ENCODE measurements at places on chromosomes 16 and 17.

DNA sequence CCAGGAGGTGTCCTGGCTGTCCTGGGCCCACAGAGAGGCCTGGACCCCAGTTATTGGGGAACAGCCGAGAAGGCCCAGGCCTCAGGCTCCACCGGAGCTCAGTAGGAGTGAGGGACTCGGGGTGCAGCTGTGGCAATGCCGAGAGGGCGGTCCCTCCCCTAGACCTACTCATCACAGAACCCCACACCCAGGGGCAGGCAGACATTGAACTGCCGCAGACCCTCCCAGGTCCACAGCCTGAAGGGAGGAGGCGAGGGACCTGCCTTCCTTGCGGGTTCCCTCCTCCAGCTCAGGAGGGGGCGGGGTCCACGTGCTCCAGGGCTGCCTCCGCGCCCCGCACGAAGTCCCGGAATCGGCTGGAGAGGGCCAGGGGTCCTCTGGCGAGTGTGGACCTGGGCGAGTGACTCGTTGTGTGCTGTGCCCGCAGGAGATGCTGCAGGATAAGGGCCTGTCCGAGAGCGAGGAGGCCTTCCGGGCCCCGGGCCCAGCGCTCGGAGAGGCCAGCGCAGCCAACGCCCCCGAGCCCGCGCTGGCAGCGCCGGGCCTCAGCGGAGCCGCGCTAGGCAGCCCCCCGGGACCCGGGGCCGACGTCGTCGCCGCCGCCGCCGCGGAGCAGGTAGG, 3.9 kb downstream of the TBX4 start:
- DNase-seq = no peak

GRCh38 chr17:61322325-61323002, 77.2 kb upstream of the TBX2 start:
- DNase-seq = no peak

DNA sequence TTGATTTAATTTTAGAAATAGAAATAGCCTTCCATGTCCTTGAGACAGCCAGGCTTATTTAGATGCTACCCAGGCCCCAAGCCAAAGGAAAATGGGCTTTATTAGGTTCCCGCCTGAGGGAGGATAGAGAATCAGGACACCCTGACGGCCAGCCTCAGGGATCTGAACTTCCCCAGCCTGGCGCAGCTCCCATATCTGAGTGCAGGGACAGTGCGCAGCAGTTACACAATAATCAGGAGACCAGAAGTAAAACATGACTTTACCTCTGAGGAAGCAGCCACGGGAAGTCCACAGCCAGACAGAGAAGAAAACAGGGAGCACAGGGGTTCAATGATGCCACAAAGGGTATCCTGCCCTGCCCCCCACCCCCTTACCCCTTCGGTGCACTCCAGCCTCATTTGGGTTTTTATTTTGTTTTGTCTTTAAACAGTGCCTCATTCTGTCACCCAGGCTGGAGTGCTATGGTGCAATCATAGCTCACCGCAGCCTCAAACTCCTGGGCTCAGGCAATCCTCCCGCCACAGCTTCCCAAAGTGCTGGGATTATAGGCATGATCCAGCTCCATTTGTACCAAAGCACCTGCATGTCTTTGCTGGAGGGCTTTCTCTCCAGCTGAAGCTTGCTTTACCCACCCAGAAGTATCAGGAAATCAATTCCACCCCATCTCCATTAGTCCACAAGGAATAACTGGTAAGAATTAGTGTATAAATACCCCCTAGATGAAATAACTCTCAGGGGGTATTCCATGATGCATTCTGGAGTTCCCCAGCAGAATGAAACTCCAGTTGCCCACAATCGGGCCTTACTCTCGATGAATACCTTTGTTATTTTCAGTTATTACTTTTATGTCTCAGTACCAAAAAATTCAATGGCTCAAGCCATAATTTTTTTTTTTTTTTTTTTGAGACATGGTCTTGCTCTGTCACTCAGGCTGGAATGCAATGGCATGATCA, 21.9 kb downstream of the ORC6 start:
- no peak for DNase-seq

DNA sequence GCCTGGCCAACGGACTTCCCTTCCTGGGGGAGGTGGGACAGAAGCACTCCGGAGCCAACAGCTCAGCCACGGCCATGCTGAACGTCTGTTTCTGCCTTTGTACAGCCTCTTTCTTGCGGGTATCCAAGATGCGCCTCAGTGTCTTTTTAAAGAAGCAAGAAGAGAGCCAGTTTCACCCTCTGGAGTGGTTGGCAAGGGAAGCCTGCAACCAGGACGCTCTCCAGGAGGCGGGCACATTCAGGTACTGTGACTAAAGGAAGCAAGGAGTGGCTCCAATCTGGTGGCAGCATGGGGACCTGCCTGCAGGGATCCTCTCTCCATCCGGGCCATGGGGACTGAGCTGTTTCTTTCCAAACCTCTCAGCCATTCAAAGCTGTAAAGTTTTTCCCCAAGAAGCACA, 60.6 kb upstream of the ENDOV start:
- DNase-seq = no peak

- DNase-seq = no peak
These were observed 42.8 kb upstream of the SALL1 start for GRCh38 chr16:51193879-51194278.

GRCh38 chr16:72908362-72909167, 139.4 kb downstream of the ZFHX3 start:
- no peak for DNase-seq

GRCh38 chr16:407253-407652, 5.6 kb downstream of the DECR2 start:
- no peak for DNase-seq

GRCh38 chr17:1188812-1189504, 9.2 kb upstream of the ABR start:
- peak; percentile 38 for DNase-seq

DNA sequence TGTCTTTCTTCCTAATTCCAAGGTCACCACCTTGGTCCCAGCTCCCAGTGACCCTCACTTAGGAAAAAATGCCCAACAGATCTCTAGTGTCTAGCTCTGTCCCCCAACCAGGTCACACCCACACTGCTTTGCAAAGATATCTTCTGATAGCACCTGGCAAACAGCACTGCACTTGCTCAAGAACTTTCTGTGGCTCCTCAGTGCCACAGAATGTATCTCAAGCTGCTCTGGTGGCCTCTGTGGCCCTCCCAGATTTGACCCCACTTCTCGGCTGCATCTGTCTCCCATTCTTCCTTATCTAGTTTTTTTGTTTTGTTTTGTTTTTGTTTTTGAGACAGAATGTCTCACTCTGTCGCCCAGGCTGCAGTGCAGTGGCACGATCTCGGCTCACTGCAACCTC, 5.0 kb downstream of the ZNF688 start:
- DNase-seq = no peak

DNA sequence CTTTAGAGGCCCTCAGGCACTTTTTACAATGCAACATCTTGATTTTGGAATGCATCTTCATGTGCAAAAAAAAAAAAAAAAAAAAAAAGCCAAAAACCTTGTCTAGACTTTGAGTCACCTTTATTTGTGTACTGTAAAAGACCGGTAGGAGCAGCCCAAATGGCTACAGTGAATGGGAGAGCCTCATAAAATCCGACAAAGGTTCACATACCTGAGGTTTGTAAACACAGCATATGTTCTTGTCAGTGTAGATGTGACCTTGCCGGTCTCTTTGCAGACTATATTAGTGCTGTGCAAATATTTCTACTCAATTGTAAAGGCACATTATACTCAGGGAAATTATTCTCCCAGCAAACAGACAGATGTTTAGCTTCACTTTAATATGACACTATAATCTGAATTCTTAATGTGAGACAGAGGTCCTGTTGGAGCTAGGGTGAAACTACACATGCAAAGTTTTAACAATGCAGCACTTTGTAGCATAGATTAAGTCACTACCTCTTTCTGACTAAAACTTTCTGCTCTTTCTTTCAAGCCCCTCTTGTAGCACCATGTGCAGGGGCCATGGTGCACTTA, 211.3 kb downstream of the CA10 start:
- DNase-seq = no peak

DNA sequence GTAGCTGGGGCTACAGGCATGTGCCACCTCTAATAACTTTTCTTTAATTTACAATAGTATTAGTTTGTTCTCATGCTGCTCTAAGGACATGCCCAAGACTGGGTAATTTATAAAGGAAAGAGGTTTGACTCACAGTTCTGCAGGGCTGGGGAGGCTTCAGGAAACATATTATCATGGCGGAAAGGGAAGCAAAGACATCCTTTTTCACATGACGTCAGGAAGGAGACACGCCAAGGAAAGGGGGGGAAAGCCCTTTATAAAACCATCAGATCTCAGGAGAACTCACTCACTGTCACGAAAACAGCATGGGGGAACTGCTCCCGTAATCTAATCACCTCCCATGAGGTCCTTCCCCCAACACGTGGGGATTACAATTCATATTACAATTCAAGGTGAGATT, 18.3 kb downstream of the IL4R start:
- DNase-seq = no peak

DNA sequence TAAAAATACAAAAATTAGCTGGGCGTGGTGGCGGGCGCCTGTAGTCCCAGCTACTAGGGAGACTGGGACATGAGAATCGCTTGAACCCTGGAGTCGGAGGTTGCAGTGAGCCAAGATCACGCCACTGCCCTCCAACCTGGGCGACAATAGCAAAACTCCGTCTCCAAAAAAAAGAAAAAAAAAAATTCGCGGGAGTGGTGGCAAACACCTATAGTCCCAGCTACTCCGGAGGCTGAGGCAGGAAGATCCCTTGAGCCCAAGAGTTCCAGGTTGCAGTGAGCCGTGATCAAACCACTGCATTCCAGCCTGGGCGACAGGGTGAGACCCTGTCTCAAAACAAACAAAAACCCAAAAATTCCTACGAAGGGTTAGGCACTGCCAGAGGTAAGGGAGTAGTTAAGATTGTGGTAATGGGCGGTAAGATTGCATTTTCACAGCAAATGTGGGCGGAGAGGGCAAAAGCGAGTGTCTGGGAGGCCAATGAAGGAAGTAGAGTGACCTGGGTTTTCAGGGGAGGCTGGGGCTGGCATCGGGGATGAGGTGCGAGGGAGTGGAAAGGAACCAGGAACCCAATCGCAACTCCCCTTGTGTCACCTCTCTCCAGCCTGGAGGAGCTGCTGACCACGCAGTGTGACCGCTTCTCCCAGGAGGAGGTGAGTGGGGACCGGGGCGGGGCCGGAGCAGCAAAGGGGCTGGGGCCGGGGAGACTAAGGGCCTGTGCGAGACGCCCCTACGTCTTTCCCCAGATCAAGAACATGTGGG, 2.6 kb downstream of the MYL11 start:
- no peak for DNase-seq

DNA sequence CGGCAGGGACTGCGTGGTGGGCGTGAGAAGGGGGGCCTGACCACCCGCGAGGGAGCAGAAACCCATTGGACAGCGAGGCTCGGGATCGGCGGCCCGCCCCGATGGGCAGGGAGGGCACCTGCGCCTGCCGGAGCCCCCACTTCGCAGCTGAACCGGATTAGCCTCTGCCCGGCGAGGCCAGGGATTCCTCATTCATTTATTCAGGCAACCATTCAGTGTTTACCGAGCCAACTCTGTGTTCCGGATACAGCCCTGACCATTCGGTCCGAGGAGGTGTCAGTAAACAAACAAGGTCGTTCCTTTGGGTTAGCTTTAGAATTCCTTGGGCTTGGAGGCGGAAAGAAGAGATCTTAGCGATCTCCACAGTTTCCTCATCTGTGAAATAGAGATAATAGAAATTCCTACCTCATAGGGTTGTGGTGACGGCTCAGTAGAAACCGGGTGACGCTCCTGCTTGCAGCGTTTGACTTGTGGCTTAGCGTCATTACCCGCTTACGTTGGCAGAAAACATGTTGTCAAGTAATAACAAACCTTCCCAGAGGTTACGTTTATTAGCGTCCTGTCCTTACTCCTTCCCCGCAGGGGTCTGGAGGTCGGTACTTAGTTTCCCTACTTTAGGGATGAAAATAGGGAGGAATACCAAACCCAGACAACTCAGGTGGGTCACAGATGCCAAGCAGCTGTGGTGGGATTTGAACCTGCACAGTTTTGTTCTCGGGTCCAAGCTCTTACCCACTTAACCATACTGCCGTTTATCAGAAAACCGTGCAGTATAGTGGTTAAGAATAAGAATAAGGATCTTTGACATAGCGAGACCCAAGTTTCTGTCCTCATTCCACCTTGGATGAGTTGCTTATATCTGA, 893 bp downstream of the POLR3E start:
- no peak for DNase-seq

DNA sequence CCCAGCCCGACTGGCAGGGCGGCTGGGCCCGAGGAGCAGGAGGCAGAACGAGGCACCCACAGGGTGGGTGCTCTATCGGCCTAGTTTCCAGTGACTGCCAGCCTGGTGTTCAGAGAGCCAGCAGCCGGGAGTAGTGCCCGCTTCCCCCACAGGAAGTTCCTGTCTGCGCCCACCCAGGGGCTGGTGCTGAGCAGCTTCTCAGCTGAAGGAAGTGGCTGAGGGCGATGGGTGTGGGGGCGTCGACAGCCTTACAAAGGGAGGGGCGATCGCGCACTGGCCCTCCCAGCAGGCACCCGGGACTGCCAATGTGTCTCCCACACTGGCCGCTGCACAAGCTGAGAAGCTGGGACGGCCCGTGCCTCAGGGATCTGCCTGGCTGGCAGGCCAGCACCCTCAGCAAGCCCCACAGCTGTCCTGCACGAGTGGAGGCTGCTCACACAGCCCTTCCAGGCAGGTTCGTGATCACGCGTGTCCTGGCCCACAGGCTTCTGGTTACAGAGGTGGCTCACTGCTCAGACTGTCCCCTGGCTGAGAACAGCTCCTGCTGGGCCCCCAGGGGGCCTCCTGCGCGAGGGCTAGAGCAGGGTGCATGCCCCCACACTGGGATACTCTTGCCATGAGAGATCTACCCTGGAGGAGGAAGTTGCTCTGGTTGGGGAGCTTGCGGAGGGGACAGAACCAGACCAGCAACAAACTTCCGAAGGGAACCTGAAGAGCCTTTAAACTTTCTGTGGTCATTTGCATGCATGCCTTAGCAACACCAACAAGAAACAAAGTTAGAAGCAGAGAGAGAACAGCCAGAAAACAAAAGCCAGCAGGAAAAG, 2.5 kb downstream of the RNF166 start:
- DNase-seq = peak; percentile 69

DNA sequence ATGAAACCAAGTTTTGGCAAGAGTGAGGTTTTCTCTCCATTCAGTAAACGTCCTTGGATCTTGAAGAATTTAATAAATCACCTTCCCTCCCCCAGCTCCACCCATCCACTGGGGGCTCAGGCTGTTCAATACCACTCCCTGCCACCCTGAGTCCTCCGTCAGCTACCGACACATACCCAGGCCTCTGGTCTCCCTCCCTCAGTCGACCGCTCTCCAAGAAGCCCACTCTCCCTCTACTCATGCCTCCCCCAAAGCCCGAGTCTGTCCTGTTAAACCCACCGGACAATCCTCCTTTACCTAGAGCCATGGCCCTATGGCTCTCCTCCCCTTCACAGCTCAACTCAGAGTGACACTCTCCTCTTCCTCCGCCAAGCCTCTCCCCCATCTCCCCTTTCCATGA, 19.7 kb upstream of the SLC4A1 start:
- DNase-seq = no peak

DNA sequence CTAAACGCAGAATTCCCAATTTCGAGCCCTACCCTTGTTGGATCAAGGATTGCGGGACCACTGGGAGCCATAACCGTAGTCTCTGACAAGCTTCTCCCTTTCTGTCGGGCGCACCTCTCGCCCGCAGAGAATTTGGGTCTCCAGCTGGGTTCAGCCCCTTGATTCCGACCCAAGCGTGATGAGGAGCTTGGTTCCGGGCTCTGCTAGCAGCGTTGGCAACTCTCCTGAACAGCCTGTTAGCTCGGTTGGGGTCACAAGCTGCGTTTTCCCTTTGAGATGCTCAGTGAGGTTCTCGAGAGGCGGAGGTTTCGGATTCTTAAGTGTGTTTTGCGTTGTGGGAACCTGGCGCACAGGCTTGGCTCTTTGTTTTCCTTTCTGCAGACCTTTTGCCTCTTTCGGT, 655 bp downstream of the ATXN1L start:
- no peak for DNase-seq
